DMS 273 treated with DMSO at 0.1 percent for 48 hours (cell line): ENCODE measurements at places on chromosomes 11 and 22.

DNA sequence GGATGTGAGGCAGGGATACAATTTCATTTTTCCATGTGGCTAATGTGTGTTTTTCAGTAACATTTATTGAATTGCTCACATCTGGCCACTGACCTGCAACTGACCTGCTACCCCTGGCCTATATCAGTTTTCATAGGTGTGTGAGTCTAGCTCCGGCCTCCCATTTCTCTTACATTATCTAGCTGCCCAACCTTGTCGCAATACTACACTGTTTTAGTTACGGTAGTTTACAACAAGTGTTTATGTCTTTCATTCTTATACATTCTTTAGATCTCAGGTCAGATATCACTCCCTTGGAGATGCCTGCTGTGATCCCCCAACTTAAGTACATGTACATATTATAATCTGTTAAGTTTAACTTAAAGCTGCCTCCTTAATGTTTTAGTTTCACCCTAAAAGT, 2.3 kb upstream of the CYB5R2 start:
- DNase-seq, result no peak

DNA sequence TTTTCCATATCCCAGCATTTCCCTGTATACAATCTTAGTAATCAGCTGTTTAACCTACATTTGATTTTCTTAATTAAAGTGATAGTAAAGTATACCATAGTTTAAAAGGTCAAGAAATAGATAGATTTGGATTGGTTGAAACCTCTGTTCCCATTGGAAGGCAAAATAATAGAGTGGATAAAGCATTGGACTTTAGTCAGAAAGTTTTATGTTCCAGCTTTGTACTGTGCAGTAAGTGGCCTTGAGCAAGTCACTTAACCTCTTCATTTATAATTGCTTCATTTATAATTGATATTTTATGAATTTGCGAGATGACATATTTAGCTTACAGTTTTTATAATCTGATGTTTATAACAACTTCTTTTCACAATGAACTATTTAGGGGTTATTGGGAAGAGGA, 3.6 kb downstream of the ZFP91 start:
- no peak for DNase-seq

- no peak for DNase-seq
These were observed 24.9 kb downstream of the CLPB start for GRCh38 chr11:72409458-72409857.

- DNase-seq, result no peak
These were observed 65.4 kb upstream of the ZC3H12C start for GRCh38 chr11:110027627-110028371.
